ENCODE measurements at places on chromosomes 16 and 17.

- no peak for DNase-seq
Observed at GRCh38 chr16:1553946-1554825, 20.7 kb downstream of the TMEM204 start.

DNA sequence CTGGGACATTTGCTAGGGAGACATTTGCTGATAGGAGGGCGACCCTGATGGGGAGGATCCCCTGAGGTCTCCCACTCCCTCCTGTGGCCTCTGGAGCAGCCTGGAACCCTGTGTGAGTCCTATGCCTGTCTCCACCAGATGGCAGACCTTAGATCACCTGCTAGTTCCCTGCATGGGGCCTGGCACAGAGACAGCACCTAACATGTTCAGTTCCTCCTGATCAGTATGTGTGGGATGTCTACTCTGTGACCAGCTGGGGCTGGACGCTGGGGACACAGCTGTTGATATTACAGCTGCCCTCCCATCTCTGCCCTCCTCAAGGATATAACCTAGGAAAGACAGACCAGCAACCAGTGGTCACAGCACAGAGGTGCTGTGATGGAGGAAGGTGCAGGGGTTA, 1.1 kb upstream of the ADCY7 start:
- DNase-seq, result no peak

GRCh38 chr16:17358846-17359245, 111.9 kb downstream of the XYLT1 start:
- no peak for DNase-seq

- no peak for DNase-seq
Observed at GRCh38 chr17:30922235-30923030, 688 bp downstream of the ADAP2 start.

GRCh38 chr16:69917739-69918138, 33.4 kb upstream of the CLEC18A start:
- no peak for DNase-seq

DNA sequence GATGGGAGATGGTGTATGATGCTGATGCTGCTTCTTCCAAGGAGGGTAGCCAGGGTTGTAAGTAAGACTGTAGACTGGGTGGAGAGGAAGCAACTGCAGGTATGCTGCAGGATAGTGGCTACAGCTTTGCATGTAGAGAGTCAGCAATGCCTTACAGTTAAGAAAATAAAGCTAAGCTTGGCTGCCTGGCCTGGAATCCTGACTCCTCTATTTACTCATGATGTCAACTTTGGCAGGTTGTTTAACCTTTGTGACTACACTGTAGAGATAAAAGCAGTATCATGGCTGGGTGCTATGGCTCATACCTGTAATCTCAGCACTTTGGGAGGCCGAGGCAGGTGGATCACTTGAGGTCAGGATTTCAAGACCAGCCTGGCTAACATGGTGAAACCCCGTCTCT, 301.6 kb upstream of the RBFOX1 start:
- DNase-seq, result no peak
